ENCODE measurements at places on chromosomes 6 and 20. TPM values are rescaled to one million over a fixed set of nuclear protein-coding genes. Genes with fewer than 3 reads are reported as not detected.

PLCB4 gene
- 11.5 TPM for polyA plus RNA-seq

SPATA2 gene
- 6.7 TPM for polyA plus RNA-seq

SMLR1 gene
- not detected for polyA plus RNA-seq

PMEPA1 gene
- 20.4 TPM for polyA plus RNA-seq

GLP1R gene
- 0.05 TPM for polyA plus RNA-seq

VSTM2L gene
- 1.6 TPM for polyA plus RNA-seq

GINS1 gene
- polyA plus RNA-seq, result 0.80 TPM

TP53TG5 gene
- polyA plus RNA-seq, result 0.96 TPM

ULBP2 gene
- 0.49 TPM for polyA plus RNA-seq

RFX6 gene
- 0.06 TPM for polyA plus RNA-seq

FAM83C gene
- polyA plus RNA-seq, result 0.18 TPM

MEP1A gene
- not detected for polyA plus RNA-seq

DNA sequence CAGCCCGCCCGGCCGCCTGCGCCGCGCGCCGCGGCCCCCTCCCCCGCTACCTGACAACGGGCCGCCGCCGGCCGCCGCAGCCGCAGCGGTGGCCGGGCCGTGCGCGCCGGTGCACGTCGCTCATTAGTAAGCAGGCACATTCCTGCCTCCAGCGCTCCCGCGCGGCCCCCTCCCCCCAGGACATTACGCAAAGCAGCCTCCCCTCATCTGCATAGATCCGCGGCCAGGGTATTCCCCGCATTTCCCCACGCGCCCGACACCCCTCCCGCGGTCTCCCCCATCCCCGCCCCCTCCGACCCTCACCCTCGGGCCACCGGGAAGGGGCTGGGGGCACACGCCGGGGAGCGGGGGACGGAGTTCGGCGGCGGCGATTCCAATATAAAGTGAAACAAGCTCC is at the start of gene HIVEP2:
Gene HIVEP2, minus strand, starts transcription at position 128 of the 397 bp plus-strand sequence. CDS start 170,438 bp downstream, outside the sequence.
- DNase-seq, result peak; percentile 67

- DNase-seq, result no peak
These were observed 426 bp downstream of the TRMT6 start for GRCh38 chr20:5949943-5950270.

GRCh38 chr6:136011475-136011874 is 160.0 kb downstream of the PDE7B start:
- DNase-seq, result no peak

DNA sequence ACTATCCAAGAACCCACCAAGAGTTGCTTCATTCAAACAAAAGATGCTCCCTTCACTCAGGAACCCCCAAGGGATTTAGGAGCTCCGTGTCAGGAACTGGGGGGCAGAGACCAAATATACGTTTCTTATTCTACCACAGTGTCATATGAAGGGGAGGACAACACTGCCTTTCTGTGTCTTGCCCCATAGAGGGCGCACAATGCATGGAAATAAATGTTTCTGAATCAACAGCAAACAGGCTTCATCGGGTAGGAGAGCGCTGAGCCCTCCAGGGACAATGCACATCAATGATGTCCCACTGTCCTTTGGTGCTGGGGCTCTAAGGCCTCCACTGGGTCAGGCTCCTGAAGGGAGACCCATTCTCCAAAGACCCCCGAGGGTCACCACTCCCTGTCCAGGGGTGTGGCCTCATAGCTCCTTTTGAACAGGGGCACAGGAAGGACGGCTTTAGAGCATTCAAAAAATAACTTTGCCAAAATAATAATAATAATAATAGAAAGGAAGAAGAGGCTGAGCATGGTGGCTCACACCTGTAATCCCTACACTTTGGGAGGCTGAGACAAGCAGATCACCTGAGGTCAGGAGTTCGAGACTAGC is 31.1 kb downstream of the PLG start:
- no peak for DNase-seq

DNA sequence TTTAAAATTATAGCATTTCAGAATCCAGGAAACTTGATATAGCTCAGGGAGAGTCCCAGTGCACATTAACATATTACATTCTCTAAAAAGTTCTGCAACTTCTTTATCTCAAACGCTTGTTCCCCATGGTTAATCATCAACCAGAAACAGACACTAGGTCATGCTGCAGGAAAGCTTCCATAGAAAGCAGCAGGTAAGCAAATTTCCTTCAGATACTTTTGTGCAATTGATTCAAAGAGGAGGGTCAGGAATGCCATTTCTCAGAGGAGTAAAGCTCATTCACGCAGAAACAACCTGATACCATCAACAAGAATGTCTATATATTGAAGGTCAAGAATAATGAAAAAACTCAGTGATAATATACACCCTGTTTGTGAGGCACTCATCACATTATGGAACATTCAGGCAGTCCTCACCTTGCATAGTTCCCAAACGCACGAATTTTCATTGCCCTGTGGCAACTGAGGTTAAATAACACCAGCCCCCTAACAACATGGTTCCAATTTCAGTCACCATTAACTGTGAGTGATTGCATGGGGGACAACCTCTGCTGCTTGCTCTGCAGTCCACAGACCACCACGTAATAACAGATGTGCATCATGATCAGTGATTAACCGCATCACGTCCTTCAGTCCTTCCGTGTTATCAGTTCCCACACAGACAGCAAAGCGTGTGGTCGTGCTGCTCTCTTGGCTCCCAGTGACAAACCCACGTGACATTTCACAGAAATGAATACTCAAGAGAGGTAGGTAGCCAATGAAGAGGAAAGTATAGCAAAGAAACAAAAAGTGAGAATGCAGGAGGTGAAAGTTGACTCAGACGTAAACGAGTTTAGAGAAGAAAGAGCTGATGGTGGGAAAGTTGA is 95.7 kb downstream of the LY86 start:
- no peak for DNase-seq

- DNase-seq, result no peak
These were observed 3.4 kb downstream of the TFAP2B start for GRCh38 chr6:50822078-50822476.

GRCh38 chr6:168082860-168083513 is 4.0 kb upstream of the FRMD1 start:
- DNase-seq, result no peak

DNA sequence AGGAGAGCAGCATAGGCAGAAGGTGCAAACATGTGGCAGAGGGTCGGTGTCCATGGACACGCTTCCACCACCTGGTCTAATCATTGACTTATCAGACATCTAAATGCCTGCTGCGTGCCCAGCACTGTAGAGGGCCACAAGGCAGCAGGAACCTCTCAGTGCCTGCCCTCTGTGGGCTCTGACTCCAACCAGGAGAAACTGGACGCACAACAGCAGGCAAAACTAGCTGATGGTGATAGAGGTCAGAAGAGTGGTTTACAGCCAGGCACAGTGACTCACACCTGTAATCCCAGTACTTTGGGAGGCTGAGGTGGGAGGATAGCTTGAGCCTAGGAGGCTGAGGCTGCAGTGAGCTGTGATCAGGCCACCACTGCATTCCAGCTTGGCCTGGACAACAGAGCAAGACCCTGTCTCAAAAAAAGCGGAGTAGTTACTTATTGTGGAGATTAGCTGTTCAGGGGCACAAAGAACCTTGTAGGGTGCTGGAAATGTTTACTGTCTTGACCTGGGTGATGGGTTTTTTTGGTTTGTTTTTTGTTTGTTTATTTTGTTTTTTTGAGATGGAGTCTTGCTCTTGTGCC is 46.5 kb downstream of the PPARD start:
- DNase-seq, result no peak

DNA sequence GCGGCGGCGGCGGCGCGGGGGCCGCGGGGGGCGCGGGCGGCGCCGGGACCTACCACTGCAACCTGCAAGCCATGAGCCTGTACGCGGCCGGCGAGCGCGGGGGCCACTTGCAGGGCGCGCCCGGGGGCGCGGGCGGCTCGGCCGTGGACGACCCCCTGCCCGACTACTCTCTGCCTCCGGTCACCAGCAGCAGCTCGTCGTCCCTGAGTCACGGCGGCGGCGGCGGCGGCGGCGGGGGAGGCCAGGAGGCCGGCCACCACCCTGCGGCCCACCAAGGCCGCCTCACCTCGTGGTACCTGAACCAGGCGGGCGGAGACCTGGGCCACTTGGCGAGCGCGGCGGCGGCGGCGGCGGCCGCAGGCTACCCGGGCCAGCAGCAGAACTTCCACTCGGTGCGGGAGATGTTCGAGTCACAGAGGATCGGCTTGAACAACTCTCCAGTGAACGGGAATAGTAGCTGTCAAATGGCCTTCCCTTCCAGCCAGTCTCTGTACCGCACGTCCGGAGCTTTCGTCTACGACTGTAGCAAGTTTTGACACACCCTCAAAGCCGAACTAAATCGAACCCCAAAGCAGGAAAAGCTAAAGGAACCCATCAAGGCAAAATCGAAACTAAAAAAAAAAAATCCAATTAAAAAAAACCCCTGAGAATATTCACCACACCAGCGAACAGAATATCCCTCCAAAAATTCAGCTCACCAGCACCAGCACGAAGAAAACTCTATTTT is 2.0 kb downstream of the FOXC1 start:
- DNase-seq, result no peak

DNA sequence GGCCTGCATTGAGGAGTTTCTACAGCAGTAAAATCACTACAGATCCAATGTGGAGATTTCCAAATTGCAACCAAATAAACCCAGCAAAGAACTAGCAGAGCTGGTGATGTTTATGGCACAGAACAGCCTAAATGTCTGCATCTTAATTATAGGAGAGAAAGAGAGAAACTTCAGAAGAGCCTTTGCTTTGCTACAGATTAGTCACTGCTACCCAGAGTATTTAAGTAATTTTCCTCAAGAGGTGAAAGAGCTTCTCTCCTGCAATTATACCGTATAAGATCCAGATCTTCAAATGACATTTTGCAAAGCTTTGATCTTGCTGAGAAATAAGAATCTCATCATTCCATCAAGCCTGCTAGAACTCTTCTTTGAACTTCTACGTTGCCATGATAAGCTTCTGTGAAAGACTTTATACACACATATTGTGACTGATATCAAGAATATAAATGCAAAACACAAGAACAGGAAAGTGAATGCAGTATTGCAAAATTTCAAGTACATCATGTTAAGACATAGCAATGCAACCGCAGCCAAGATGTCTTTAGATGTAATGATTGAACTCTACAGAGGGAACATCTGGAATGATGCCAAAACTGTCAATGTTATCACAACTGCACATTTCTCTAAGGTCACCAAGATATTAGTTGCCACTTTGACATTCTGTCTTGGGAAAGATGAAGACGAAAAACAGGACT is 48.0 kb downstream of the MKKS start:
- DNase-seq, result no peak

- DNase-seq, result no peak
These were observed 11.5 kb upstream of the HLA-B start for GRCh38 chr6:31368461-31368860.

GRCh38 chr6:3732345-3733141 is 19.0 kb downstream of the PXDC1 start:
- no peak for DNase-seq

DNA sequence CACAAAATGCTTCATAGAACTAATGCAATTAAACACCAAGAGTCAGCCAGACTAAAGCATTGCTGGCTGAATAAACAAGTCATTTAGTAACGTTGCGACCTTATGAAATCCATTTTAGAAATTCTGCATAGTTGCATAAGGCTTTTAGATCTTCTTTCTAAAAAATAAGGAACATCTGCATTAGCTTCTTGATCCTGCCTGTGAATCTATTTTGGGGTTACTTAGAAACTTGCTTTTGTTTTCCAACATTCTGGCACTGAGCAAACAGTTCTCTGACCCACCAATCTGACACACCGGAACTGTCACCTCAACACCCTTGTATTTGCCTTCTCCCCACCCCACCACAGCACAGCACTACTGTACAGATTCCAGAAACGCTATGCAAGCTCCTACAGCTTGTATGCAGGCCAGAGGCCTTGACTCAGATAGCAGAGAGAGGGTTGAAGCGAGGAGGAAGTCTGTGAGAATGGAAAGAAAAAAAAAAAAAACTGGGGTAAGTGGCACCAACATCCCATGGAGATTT is 55.0 kb downstream of the KIF13A start:
- DNase-seq, result no peak

GRCh38 chr6:95093154-95093553 is 484.2 kb upstream of the MANEA start:
- no peak for DNase-seq

GRCh38 chr6:157791450-157791849 is 31.6 kb upstream of the SNX9 start:
- no peak for DNase-seq

GRCh38 chr6:46556053-46556452 is 64.8 kb upstream of the RCAN2 start:
- DNase-seq, result no peak

DNA sequence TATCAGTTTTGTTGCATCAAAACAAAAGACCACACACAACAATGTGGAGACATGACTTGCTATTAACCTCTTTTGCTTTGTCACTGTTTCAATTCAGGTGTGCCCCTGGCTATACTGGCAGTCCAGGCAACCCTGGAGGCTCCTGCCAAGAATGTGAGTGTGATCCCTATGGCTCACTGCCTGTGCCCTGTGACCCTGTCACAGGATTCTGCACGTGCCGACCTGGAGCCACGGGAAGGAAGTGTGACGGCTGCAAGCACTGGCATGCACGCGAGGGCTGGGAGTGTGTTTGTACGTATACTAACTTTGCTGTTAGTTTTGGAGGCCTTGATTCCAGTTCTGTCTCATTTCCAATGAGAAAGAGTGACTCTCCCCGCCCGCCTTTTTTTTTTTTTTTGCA is 356.9 kb downstream of the ARHGAP18 start:
- DNase-seq, result no peak

GRCh38 chr6:36139431-36139830 is 9.1 kb downstream of the MAPK13 start:
- DNase-seq, result no peak

- DNase-seq, result no peak
These were observed 13.9 kb downstream of the KCNK15 start for GRCh38 chr20:44759595-44759994.
